Fibroblast of skin of scalp (primary cell): ENCODE measurements at places on chromosomes 3 and 15.
A peak's percentile ranks its signal among the peaks of the same experiment; 100 is the strongest.

DNA sequence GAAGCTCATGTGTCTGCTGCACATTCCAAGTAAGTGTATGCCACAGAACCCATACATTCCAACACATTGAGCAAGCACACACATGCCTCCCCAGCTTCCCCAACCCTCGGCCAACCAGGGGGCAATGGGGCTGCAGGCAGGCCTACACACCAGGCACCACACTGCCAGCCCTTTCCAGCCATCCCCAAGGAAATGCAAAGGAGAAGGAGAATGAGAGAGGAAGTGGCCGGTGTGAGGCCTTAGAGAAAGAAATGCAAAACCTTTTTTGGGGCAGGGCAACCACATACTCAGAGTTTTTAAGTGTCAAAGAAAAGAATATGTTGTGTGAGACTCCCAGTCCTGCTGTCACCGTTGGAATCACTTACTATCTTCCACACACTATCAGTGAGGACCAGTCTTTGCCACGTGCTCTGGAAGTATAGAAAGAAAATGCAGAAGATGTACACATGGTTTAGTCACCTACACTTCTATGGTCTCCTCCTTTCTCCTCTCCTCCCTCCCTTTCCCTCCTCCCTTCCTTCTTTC lies 11.1 kb downstream of the IGF2BP2 start:
- peak; percentile 94 for DNase-seq

- peak; percentile 81 for DNase-seq
Observed at GRCh38 chr3:115800489-115801075, 177.3 kb downstream of the GAP43 start.

DNA sequence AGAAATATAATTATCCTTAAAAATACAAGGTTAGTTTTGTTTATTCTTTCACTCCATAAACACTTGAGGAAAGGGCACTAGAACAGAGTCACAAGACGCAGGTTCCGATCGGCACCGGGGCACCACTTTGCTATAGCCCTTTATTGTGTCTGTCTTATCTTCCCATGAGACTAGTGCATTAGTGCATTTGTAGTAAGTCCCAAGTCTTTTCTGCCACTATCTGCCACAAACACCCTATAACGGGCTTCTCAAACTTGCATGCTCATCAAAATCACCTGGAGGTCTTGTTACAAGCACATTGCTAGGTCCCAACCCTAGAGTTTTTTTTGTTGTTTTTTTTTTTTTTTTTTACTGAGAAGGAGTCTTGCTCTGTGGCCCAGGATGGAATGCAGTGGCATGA lies 213.1 kb downstream of the FOXP1 start:
- DNase-seq = no peak

DNA sequence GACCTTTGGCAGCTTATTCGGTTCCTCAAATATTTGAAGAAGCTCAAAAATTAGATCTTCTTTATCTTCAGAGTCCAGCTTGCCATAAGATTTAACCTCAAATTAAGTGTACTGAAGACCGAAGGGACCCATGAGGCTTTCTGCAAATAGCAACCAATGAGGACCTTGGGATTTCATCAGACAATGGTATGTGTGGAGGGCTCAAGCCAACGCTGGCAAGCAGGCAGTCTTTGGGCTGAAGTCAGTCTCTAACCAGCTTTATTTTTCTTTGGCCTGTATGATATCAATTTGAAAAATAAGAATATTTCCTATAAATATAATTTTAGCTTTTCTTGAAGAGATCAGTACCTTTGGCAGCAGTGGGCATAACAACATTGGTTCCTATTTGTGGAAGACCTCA lies 692.7 kb downstream of the MCTP2 start:
- DNase-seq = no peak

GRCh38 chr3:183449391-183449790 lies 21.0 kb upstream of the MCF2L2 start:
- DNase-seq = peak; percentile 18

DNA sequence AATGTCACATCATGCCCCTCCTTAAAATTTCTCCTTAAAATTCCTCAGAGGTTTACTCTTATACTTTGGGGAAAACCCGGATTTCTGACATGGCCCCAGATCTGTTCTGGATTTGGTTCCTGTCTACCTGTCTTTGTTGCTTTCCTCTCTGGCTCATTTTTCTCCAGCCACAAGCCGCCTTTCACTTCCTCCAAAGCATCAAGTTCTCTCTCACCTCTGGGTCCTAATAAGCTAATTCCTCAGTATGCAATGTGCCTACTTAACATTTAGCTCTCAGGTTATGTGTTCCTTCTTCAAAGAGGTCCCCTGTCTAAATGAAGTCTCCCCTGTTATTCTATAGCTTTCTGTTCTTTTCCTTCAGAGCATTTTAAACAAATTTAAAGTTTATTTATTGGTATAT lies 16.1 kb downstream of the HMG20A start:
- DNase-seq = no peak

DNA sequence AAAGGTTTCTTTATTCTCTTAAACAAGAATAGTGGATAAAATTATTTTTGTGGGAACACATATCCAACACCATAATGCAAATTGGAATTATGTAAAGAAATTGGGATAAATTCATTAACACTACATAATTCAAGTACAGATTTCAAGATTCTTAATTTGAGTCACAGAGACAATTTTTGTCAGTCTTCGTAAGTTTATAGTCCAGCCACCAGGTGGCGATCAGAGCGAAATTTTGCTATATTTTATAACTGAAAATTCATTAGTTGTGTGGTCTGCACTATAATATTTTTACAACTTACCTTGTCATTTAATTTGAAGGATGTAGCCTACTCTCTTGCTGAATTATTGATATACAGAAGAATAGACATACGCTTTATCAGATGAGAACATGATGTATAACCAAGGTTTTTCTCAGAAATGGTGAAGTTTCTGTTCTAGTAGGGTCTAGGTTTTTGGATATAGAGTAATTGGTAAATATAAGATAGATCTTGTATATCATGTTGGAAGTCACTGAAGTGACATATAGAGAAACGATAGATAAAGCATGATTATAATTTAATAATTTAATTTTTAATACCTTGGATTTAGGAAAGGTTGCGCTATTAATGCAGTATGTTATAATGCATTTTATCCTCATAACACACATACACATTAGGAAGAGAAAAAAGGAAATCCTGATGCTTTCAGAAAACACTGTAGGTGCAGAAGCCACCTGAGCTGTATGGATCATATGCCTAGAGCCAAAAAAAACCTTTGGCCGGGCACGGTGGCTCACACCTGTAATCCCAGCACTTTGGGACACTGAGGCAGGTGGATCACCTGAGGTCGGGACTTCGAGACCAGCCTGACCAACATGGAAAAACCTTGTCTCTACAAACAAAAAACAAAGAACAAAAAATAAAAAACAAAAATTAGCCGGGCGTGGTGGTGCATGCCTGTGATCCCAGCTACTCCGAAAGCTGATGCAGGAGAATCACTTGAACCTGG lies 31.7 kb downstream of the PLSCR4 start:
- peak; percentile 39 for DNase-seq

DNA sequence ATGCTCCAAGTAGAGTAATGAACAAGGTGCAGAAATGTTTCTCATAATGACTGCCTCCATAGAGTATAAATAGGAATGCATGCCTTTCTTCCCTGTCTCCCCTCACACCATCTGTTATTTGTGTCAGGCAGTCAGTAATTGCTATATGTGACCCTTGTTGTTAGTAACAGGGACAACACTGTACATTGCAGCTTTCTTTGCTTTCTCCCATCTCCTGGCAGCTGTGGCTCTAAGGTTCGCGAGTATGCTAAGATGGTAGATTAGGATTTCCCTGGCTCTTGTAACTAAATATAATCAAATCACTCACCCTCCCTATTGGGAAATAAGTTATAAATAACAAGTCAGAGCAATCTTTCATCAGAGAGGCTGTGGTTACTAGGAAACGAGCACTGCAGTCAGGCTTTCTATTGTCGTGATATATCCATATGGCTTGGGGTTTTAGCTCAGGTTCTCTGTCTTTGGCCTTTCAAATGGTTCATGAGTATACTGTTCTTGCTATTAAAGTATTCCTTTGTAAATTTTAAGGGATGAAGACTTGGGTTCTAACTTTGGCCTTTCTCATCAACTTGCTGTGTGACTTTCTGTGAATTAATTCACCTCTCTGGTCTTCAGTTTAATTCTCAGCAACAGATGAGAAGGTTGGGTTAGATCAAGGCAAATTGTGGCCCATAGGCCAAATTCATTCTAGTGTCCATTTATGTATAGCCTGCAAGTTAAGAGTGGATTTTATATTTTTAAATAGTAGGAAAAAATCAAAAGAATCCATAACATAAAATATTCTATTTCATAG lies 8.1 kb upstream of the MINDY4B start:
- DNase-seq = no peak

DNA sequence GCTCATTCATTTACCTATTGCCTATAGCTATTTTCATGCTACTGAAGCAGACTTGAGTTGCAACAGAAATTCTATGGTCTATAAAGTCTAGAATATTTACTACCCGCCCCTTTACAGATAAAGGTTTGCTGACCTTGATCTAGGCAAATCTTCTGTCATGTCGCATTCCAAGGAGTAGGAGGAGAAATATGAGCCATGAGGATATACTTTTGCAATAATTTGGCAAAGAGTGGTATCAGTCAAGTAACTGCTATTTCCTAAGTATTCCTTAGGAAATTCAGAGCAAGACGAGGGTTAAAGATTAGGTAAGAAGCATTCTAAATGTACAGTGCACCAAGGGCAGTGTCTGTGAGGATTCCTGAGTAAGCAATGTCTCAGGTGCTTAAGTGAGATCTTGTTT lies 121.0 kb upstream of the NUDT16 start:
- no peak for DNase-seq

GRCh38 chr15:84653584-84653909 lies 536 bp downstream of the WDR73 start:
- no peak for DNase-seq

DNA sequence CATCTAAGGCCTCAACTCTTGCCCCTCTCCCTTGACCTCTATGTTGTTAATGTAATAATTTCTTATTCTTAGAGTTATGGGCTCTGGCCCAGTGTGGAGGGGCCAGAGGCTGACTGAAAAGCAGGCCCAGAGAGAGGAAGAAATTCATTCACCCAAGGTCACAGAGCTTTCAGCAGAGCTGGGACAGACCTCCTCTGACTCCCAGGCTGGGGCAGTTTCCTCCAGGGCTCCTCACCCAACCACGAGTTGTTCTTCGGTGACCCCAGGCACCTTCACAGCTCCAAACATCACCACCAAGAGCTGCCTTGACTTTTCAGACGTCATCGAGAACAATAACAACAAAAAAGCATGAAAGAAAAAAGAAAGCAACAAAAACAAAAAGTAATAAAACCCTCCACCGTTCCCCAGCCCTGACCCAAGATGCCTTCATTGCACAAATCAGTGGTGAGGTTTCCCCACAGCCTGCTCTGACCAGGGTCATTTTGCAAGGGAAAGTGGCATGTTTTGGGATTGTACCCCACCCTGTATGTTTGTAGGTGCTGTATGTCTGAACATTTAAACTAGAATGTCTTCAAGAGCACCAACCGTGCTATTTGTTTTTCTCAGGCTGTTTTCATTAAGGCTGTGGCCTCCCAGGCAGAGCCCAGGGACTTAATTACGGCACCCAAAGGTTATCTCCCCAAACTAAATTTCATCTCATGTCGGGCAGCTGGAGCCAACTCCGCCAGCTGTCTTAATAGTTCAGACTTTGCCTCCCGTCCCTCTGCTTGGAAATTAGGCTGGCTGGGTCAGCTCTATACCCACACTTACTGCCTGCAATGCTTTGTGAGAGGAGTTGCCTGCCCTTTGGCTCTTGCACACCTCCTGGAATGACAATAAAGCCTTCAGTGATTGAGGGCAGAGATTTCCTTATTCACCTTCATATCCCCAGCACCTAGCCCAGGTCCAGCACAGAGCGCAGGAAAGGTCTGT lies 173.8 kb downstream of the RPLP1 start:
- DNase-seq = no peak

DNA sequence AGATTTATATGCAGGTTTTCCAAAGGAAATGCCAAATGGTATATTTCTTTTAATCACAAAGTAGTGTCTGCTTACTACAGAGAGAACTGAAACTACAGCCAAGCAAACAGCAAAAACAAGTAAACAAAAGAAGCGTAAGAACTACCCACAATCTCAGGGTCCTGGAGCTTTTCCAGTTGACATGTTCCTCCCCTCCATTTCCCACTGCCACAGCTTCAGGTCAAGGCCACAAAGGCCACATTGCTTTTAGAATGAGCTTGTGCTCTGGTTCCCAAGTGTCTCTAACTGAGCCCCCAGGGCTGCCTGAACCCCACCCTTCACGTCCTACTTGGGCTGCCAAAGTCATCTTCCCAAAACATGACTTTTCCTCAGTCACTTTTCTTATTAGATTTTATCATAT lies 24.1 kb downstream of the CTDSPL start:
- no peak for DNase-seq
